CD4-positive, alpha-beta T cell treated with Interleukin-17A for 4 hours (primary cell): ENCODE measurements at places on chromosomes 4 and X.

- no peak for DNase-seq
Observed at GRCh38 chr4:52546449-52546848, 112.7 kb downstream of the USP46 start.

DNA sequence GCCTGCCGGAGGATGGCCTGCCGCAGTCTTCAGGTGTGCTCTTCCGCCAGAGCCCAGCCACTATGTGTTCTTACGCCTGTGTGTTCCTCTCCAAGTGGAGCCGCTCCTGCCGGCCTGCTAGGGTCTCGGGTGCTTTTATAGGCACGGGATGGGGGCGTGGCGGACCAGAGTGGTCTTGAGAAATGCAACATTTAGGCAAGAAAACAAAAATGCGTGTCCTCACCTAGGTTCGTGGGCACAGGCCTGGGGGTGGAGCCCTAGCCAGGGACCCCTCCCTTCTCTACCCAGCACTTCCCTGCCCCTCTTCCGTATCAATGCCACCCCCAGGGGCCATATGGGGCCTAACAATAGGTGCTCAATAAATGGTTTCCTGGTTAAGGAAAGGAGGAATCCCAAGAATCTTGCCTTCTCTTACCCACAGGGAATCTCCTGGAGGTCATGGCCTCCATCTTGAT, 34.4 kb upstream of the LRBA start:
- no peak for DNase-seq

- no peak for DNase-seq
Observed at GRCh38 chr4:69855822-69856221, 4.1 kb downstream of the SULT1E1 start.

DNA sequence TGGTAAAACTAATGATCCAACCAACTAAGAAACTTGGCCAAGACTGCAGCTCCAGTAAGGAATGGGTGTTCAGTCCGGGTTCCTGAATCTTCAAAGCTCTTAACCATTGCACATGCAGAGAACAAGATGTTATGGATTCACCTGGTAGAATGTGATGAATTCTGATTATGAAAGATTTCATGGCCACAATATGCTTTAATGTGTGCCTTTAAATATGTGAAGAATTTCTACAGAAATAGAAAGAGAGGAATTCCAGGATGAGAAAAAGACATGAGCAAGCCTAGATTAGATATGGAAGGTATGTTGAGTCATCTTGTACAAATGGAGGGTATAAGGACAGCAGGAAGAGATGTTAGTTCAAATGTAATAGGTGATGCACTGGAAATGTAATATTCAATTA, 472.2 kb upstream of the TENM3 start:
- DNase-seq: no peak

- no peak for DNase-seq
Observed at GRCh38 chr4:36218121-36218520, 26.2 kb downstream of the ARAP2 start.

GRCh38 chr4:6620296-6620695, 20.2 kb upstream of the MRFAP1 start:
- no peak for DNase-seq

DNA sequence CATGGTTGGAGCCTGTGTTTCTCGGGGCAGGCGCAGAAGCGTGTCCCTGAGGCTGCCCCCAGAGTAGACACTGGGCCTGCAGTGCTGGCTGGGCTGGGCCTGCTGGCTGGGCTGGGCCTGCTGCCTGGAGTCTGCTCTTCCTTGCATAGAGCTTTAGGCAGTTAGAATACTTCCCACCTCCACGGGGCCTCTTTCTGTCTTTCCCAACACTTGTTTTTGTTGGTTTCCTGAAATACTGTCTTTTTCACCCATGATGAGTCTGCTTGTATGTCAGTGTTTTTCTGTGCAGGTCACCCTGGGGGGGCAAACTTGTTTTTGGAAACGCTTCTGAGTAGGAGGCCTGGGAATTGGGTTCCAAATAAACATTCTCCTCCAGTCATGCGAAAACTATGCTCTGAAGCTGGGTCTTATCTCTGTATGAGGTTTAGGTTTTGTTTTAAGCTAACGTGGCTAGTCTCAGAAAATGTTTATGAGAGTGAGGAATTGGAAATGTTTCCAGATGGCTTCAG, 32.2 kb downstream of the TRMT44 start:
- DNase-seq: no peak

- no peak for DNase-seq
Observed at GRCh38 chr4:14726441-14726840, 275.8 kb upstream of the CPEB2 start.

DNA sequence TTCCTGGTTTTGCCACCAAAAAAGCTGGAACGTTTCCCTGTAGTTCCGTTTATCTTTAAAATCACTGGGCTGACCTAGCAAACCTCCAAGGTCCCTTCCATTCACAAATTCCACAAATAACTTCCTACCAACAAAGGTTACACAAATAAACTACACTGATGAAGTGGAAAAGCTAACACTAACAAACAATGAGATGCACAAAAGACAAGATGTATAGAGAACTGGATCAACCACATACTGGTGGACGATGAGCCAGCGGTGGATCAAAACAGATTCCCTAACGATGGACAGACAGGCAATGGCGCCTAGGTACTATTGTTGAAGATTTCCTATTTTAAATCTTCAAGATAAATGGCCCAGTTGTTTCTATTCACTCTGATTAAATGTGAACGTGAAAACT, 15.5 kb downstream of the AFAP1 start:
- no peak for DNase-seq

DNA sequence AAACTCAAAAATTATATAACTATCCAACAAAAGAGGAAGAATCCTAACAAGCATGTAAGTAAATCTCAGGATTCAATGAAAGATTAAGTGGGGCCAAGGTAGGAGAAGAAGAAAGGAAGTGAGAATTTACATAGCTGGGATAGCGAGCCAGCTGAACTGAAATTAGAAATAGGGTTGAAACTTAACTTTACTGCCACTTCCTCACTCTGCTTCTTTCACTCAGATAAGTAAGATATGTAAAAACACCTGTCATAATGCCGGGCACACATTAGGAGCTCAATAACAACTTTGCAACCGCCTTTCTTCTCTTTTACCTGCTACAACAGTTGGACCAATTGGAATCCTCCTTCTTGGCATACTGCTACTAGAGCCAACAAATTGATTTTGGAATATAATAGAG, 129.4 kb downstream of the CNKSR2 start:
- no peak for DNase-seq

- no peak for DNase-seq
Observed at GRCh38 chr4:152939621-152940020, 3.5 kb downstream of the FHDC1 start.

DNA sequence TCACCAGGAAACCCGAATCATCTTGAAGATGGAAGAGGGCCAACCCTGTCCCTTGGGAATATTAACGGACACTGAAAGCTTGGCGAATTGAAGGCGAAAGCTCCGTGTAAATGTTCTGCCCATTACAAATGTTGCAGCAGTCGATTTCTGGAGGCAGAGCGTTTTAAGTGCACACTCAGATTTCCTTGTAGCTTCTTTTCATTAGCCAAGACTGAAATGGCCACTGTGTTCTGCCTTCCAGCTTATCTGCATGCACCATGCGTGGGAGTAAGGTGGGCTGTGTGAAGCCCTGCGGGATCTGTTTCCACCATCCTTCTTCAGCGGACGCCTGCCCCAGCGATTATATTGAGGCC, 1.3 kb downstream of the SMIM20 start:
- no peak for DNase-seq

DNA sequence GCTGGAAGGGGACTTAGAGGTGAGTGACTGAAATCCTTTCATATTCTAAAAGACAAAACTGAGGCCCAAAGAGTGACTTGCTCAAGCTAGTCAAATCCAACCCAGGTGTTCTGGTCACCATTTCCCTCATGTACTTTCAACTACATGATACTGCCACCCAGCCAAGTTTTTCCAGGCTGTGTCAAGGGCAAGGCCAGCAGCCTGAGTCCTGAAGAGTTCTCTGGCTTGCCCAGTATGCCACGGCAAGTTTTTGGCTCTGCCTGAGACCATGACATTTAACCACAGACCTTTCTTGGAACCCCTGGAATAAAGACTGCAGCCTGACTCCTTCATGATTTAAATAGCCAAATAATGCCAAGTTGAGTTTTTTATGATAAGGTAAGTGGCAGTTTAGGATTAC, 10.7 kb upstream of the TMEM164 start:
- no peak for DNase-seq

- no peak for DNase-seq
Observed at GRCh38 chr4:108794136-108794535, 31.3 kb upstream of the ETNPPL start.

- DNase-seq: no peak
Observed at GRCh38 chrX:69457756-69458155, 46.4 kb upstream of the NALF2 start.

DNA sequence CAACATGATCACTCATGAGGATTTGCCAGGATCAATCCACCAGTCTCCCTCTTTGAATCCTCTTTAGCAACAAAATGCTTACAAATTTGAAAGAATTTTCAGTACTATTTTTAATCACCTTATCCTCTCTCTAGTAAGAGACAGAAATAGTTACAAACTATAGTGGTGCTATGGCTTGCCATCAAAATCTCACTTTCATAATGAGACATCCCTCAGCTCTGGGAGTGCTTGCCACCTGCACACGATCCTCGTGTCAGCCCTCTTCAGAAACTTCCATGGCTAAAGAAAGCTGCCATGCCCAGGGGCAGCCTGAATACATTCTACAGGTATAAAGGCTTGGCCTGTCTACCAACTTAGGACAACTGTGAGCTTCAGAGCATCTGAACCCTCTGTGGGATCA, 5.1 kb upstream of the DHX15 start:
- no peak for DNase-seq

DNA sequence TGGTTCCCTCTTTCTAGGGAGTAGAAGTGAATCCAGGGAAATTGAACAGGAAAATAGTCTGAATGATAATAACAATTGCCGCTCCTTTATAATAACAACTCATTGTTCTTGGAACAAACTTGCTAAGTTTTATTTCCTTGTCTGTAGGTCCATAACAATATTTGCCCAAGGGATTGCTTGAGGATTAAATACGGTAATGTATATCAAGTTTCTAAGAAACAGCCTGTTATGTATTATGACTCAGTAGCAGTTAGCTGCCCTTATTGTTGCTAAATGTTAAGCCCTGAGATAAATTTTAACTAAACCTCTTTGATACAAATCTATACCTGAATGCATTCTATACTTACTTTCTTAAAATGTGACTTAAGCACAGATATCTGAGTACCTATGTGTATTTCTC, 215.9 kb upstream of the AADAT start:
- DNase-seq: no peak

DNA sequence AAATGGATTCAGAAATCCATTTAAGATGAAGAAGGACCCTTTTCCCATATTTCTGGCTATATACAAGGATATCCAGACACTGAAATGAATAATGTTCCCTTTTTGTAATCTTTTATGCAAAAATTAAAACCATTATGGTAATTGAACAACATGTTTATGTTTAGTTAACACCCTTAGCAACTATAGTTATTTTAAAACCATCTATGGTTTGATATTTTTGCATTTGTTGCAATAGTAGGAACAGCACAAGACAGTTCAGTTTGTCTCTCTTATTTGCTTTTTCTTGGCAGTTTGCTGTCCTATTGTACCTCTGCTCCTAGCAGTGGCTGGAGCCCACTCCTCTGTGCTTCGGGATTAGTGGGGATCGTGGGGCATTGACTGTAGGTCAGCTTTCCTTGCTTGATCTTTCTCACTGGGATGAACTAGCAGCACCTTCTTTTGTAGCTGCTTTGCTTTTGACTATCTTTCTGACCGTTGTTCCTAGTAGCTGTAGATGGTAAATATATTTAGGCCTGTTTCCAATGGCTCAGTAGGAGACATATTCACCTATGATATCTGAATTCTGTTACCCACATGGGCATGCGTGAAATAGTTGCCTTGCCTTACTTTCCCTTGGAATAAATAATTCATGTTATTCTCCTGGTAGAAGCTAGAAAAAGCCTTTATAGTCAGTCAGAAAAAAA, 12.8 kb downstream of the HTT start:
- DNase-seq: no peak

DNA sequence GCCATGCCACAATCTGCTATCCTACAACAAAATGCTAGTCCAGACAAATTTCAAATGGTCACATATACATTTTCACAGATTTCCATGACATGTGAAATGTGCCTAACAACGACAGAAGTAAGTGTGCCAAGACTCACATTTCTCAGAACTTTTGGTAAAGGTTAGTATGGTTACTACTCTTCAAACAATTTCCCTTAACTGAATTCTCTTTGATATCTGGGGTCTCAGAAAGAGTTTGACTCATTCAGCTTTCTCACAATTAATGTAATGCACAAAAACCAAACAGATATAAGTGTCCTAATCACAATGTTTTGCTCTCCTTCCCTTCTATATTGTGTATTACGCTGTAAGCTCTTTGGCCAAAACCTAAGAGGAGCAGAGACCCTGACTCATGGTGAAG, 122.4 kb upstream of the LEF1 start:
- no peak for DNase-seq

DNA sequence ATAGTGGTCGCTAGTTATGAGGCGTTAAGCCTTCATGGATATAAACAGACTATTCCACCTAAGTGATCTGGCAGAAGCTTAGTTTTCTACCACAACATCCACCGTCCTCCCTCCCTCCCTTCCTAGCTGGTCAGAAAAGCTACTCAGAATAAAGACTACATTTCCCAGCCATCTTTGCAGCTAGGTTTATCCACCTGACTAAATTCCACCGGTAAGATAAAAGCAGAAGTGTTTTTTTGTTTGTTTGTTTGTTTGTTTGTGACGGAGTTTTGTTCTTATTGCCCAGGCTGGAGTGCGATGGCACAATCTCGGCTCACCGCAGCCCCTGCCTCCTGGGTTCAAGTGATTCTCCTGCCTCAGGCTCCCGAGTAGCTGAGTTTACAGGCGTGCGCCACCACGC, 44.3 kb downstream of the HELT start:
- no peak for DNase-seq

GRCh38 chr4:132763465-132763864, 385.6 kb upstream of the PCDH10 start:
- no peak for DNase-seq

DNA sequence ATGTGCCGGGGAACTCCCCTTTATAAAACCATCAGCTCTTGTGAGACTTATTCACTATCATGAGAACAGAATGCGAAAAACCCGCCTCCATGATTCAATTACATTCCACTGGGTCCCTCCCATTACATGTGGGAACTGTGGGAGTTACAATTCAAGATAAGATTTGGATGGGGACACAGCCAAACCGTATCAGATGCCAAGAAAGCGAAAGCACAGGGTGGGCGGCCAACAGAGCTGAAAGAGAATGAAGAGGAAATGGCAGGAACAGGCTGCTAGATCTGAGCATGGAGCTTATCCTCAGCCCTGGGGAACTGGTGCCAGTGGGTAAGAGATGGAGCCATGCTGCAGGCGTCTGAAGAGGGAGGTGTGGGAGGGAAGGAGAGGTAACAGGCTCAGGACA, 117.7 kb upstream of the PNPLA4 start:
- no peak for DNase-seq

- DNase-seq: no peak
Observed at GRCh38 chrX:46814966-46815365, 21.9 kb upstream of the RP2 start.

DNA sequence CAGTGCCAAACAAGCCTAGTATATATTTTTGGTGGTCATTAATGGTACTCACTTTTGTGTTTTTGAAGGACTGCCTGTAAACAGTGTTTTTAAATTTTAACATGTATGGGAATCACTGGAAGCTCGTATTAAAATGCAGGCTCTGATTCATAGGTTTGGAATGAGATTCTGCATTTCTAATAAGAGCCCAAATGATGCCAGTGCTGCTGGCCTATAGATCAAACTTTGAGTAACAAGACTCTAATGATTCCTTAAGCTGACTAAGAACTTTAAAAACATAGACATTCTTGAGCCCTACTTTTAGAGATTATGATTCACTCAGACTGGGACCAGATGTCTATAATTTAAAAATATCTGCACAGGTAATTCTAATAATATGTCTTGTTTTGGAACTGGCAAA, 823.2 kb upstream of the LCORL start:
- DNase-seq: no peak
